ENCODE measurements at places on chromosomes 5 and 9.
A peak's percentile ranks its signal among the peaks of the same experiment; 100 is the strongest.

DNA sequence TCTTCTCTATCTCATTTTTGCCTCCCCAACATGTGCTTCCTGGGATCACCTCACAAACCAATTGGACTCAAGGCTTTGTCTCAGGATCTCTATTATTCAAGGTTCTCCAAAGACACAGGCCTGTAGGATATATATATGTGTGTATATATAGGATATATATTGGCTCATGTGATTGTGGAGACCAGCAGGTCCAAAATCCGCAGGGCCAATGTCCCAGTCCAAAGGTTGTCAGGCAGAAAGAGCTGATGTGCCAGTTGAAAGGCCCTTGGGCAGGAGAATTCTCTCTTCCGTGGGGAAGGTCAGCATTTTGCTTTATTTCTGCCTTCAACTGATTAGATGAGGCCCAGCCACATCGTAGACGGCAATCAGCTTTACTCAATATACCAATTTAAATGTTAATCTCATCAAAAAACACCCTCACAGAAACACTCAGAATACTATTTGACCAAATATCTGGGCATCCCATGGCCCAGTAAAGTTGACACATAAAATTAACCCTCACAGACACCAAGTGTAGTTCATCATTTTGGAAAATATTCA lies 1.3 kb upstream of the FBLL1 start:
- DNase-seq, result no peak

DNA sequence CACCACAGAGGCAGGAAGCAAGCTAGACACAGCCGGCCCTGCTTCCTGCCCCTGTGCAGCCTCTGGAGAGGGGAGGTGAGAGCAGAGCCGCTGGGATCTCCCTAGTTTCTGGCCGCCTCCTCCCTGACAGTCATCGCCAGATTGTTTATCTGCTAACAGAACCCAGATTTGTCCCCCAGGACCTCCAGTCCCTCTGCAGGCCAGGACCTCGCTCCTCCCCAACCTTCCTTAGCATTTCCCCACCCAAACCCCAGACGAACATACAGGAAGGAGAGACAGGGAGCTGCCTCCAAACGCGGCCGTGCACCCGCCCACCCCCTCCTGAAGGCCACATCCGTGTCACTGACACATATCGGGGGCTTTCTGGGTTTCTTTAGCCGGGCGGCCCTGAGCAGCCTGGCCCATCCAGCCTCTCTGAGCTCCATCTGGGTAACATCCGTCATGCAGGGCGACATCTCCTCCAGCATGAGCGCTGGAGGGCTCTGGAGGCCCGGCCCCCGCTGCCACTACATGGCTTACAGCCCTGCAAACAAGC lies 47.5 kb downstream of the DBH start:
- no peak for DNase-seq

- DNase-seq, result no peak
Observed at GRCh38 chr9:132919614-132920268, 24.7 kb downstream of the TSC1 start.

DNA sequence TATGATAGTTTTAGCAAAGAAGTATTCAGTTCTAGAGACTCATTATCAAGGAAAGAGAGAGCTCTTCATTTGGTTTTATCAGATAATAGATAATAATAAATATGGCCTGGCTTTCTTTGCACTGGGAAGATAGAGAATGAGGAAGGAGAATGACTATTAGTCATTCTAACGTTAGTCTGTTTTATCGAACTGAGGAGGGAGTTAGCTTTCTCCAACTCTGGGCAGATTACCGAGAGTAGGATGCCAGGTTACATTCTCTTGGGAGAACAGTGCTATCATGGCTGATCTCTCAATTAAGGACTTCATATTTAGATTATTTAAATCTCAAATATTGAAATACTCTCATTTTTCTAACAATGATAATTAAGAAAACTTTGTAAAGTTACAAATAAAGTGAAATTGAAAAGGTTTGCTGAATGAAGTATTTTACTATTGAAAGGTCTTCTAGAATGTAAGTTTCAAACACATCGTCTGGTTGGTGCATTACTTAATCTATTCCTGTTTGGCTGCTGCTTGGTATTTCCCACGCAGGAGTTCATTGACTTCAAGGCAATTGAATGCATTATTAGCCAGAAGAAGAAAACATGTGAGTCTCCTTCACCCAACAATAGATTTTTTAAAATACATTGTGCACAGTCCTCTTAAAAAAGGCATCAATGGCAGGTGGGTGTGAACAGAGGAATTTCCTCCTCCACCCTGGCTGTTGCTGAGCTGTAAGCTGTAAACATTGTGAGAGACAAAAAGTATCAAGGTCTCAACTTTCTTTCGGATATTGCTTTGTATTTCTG lies 140.8 kb downstream of the C9orf152 start:
- DNase-seq, result no peak

- DNase-seq, result no peak
Observed at GRCh38 chr5:139954022-139954421, 89.1 kb downstream of the NRG2 start.

GRCh38 chr5:132790201-132790865 lies 13.3 kb upstream of the SEPTIN8 start:
- no peak for DNase-seq

- no peak for DNase-seq
Observed at GRCh38 chr5:158175934-158176481, 317.1 kb upstream of the CLINT1 start.

DNA sequence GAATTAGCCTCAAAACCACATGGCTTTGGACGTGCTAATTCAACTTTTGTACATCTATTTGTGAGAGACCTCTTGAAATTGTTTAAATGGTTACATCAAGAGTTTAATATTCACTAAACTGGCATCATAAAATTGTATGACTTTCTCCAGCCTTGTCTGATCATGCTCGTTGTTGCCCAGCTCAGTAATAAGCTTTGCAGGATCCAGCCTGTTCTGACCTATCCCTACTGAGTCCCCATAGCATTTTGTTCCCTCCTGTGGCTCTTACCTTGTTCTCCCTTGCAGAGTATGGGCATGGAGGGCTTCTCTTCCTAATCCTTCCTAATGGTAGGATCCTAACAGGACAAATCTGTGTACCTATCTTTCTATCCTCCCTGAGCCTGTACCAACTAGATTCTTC lies 6.3 kb downstream of the EXOSC3 start:
- no peak for DNase-seq

- peak; percentile 62 for DNase-seq
Observed at GRCh38 chr5:119049824-119050449, 20.9 kb upstream of the DMXL1 start.

DNA sequence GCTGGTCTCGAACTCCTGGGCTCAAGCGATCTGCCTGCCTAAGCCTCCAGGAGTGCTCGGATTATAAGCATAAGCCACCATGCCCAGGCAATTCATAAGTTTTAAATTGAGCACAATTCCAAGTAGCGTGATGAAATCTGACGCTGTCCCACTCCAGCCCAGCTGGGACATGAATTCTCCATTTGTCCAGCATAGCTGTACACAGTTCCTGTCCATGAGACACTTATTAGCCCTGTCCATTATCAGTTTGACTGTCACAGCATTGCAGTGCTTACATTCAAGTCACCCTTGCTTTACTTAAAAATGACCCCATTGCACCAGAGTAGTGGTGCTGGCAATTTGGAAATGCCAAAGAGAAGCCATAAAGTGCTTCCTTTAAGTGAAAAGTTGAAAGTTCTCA lies 7.6 kb upstream of the SLC30A5 start:
- no peak for DNase-seq

- DNase-seq, result no peak
Observed at GRCh38 chr9:12774861-12775678, at the start of gene LURAP1L. Gene LURAP1L, plus strand, starts transcription at chr9:12775020. Its CDS starts 696 bp downstream, at chr9:12775716.

- DNase-seq, result no peak
Observed at GRCh38 chr9:116543731-116544400, 143.2 kb upstream of the TRIM32 start.

GRCh38 chr5:59174248-59174844 lies 591.5 kb downstream of the RAB3C start:
- peak; percentile 53 for DNase-seq

- no peak for DNase-seq
Observed at GRCh38 chr5:102737805-102738469, 17.2 kb upstream of the PAM start.

DNA sequence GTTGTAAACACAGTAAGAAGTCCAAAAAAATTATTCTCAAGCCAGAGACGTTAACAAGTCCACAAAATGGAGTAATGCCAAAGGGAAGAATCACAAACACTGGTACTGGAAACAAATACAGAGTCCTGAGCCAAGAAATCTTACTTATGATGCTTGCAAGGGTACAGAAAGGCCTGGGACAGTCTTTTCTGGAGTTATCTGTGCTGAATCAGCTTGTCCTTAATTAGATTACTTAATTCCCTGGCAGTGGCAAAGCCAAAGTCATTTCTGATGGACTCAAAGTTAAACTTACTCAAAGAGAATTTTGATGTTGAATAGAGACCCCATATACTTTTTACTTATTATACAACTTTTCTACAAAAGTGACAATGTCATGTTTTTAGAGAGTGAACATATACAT lies 610.5 kb upstream of the ITGA1 start:
- DNase-seq, result no peak

- DNase-seq, result no peak
Observed at GRCh38 chr9:132411091-132411508, 1.1 kb downstream of the CFAP77 start.

DNA sequence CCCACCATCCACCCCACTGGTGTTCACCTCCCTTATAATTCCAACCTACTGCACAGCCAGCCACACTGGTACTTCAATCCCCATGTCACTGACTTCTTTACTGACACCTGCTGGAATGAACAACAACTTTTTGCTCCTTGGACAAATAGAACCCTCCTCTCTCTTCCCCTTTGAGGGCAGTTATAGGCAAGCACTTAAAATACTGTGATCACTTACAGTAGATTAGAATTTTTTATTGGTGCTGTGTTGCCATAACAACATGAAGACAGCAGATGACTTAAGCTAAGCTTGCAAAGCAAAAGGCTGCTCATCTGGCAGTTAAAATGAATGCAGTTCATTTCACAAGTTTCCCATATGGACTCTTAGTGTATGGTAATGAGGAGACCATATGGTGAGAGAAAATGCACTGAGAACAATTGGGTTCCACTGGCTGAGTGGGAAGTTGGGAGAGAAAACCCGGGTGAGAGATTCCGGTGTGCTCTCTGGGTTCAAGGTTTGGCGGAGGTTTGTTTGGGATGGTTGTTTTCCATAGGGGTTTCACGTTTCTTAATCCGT lies 374.3 kb downstream of the EBF1 start:
- no peak for DNase-seq

DNA sequence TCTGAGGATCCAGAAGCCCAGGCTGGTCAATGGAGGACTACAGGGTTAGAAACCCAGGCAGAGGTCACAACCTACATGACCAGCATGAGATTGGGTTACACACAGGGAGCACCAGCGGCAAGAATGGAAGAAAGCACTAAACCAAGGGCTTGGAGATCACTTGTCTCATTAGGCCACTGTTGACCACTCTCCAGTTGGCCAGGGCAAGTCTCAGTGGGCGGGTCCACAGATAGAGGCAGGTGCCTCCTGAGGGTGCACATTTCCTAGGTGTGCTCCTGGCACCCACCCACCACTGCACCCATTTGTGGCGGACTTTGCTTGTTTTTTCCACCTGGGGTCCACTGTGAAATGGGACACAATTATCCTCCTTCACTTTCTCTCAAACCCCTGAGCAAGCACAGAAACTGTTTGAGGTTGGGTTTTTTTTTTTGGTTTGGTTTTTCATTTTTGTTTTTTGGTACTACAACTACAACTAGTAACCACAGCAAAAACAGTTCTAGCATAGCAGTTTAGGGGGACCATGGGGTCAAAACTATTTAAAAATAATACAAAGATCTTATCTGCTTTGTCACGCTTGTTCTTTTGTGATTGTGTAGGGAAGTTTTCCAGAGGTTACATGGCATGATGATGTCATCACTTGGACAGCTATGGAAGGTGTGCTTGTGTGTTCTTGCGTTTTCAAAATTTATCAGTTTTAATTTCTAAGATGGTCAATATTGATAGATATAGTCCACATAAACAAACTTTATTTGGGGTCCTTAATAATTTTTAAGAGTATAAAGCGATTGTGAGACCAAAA lies 6.1 kb downstream of the NPR2 start:
- DNase-seq, result no peak

- no peak for DNase-seq
Observed at GRCh38 chr9:36161187-36161586, 8.0 kb upstream of the CCIN start.

GRCh38 chr5:37724395-37725125 lies 115.3 kb downstream of the GDNF start:
- DNase-seq, result no peak
